ENCODE measurements at places on chromosomes 11 and 22.

GRCh38 chr22:42468841-42469240 is 36.6 kb upstream of the NFAM1 start:
- DNase-seq: no peak

GRCh38 chr11:32326522-32326921 is 108.8 kb downstream of the WT1 start:
- DNase-seq: no peak

DNA sequence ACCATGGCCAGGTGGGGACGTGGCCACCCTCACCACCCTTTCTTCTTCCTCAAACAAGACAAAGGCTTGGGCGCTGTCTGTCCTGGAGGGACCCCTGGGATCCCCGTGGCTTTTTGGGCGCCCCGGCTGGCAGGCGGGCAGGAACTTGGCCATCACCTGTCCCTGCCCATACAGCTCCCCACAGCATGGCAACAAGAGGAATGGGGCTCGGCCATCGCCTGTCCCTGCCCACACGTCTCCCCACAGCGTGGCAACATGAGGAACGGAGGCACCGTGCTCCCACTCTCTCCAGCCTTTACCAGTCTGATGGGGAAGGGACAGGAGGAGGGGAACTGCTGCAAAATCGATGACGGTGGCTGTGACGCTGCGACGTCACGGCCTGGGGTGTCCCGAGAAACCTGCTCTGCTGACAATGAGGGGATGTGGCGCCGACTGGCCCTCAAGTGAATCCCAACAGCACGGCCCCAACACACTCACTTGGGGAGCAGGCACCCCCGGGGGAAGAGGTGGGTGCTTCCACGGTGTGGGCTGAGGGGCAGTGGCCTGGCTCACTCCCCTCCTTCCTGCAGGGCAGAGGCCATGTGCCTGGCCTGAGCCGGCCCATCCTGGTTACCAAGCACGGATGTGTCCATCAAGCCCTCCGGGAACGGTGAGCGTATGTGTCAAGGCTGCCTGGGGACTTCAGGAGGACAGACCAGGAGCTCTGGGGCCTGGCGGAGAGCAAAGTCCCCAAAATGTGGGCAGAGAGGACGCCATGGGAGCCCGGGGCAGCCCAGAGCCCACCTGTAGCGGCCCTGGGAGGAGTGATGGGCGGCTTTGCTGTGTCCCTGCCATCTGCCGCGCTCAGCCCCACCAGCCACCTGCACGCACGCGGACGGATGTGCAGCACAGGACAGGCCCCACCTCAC is 30.4 kb downstream of the TOLLIP start:
- no peak for DNase-seq

GRCh38 chr11:12397931-12398334 is 20.6 kb downstream of the PARVA start:
- peak; percentile 74 for DNase-seq

GRCh38 chr11:87263264-87263838 is 225.6 kb downstream of the TMEM135 start:
- DNase-seq: no peak

GRCh38 chr11:76798202-76798581 is 15.0 kb downstream of the TSKU start:
- DNase-seq: no peak

- DNase-seq: no peak
Measured at GRCh38 chr11:22581354-22582150, 44.1 kb downstream of the FANCF start.

DNA sequence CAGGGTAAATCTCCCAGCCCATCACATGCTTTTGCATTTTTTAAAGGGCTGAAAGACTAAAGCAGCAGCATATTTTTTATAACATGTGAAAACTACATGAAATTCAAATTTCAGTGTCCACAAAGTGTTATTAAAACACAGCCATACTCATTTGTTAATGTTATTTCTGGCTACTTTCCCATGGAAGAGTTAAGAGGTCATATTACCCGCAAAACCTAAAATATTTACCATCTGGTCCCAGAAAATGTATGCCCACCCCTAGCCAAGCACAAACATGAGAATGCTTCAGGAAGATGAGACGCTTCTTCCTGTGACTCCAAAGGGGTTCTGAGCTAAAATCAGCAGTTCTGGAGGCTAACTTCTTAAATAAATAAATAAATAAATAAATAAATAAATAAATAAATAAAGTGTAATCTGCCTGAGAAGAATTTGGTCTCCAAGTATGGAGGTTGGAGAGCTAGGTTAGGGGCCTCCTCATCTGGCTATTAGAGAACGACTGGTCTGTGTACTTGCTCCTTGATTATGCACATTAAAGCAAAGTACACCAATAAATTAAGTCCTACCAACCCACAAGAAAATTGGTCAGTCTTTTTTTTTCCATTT is 9.7 kb downstream of the IMMP1L start:
- no peak for DNase-seq

DNA sequence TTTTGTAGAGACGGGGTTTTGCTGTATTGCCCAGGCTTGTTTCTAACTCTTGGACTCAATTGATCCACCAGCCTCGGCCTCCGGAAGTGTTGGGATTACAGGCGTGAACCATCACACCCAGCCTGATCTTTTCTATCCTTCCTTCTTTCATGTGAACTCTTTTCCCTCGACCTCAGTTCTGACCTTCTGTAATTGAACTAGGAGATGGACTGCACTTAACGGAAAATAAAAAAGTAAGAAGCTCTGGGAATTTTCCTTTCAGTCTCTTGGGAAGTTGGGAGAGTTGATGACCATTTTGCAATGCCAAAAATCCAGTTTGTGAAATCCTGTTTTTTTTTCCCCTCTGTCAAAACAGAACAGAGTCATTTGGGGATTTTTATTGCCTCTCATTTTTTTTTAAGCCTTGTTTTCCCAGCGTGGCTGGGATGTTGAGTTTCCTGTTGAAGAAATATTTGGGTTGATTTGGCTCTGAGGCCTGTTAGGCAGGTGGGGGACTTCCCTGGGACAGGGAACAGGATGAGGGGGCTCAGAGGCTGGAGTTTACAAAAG is 26.9 kb upstream of the CYB5R3 start:
- DNase-seq: no peak

DNA sequence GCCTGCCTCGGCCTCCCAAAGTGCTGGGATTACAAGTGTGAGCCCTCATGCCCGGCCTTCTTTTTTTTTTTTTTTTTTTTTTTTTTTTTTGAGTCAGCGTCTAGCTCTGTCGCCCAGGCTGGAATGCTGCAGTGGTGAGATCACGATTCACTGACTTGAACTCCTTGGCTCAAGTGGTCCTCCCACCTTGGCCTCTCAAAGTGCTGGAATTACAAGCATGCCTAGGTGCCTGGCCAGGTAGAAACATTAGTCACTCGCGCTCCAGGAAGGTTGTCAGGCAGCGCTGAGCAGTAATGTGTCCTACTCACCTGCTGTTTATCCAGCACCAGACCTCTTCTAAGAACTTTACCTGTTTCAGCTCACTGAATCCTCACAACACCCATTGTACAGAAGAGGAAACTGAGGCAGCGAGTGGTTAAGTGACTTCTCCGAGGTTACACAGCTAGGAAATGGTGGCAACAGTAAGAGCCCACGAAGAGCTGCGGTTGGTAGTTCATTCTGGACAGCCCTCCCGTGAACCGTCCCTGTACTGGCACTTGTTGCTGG is 496 bp upstream of the CST6 start:
- peak; percentile 77 for DNase-seq

DNA sequence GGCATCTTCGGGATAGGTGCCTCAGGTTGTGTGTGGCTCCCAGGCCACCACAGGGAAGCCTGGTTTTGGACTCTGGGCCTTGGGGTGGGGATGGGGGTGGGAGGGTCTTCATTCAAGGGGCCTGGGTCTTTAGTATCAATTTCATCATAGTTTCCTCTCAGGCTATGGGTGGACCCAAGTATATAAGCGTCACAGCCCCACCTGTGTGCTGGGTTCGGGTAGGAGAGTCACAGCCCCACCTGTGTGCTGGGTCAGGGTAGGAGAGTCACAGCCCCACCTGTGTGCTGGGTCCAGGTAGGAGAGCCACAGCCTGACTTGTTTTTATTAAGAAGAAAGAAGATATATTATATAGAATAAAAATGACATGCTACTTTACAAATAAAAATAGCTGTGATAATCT is 422.1 kb downstream of the BRD1 start:
- no peak for DNase-seq

- peak; percentile 48 for DNase-seq
Measured at GRCh38 chr11:35907648-35908431, 36.0 kb upstream of the LDLRAD3 start.

DNA sequence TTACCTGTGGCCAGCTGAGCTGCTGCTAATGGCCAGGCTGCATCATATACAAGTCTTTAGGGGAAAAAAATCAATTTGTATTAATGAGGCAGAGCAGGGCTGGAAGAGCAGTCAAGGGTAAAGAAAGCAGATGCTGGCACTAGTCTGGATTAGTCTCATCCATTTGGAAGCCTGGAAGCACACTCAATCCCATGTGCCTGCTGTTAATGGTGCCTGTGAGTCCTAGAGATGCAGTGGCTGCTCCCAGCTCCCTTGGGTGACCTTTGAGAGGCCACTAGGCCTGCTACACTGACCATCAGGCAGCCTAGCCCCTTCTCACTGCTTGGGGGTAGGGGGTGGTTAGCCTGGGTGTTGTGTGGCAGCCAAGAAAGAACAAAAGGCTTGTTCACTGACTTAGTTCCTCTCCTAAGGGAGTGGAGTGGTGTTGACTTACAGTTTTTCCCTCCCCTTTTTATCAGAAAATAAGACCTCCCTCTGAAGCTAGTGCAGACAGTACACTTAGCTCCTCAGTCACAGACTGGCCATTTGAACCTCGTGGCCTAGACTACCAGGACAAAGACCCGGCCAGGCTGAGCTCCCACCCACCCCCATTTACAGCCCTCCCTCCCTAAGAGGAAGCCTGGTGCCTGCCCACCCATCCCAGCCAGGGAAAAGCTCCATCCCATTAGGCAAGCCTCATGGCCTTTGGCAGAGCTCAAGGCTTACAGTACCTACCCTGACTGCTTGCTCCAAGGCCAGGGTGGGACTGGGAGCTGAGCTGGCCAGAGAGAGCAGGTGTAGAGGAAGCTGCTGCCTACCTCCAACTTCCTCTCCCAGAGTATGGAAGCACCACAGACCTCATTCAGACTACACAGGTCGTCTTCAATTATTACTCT is 7.8 kb downstream of the PIK3IP1 start:
- DNase-seq: no peak

DNA sequence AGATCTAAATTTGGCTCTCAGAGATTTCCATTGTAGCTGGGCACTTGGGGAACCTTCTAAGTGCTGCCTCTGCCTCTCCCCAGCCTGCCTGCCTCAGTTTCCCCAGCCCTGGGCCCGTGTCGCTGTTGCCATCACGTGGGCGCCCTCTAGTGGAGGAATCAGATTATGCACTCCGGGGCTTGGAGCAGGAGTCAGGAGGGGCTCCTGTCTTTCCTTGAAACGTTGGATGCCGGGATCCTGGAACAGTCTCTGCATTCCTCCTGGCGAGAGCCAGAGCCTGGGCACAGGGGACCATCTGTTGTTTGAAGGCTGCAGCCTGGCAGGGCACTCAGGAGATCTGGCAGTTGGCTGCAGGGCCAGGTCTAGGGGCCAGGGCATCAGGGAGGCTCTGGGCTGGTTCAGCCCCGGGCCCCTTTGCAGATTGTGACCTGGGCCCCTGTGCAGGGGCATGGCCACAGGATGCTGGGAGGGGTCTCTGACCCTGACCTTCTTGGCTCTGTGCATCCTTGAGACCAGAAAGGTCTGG is 71.6 kb downstream of the LRP5 start:
- DNase-seq: peak; percentile 76

DNA sequence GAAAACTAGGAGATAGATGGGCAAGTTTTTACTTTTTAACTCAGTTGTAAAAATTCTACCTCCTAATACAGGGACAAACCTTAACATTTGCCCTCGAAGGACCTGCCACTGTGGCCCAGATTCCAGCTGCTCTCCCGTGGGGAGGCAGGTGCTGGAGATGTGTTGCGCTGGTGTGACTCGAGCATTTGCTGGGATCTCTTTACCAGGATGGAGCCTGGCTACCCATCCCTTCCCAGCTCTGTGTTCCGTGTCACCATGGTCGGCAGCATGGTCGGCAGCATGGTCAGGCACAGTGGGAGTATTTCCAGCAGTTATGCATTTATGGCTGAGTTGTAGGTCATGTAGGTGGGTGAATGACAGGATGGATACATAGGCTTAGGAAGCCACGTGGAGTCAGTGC is 41.1 kb downstream of the OTOG start:
- DNase-seq: no peak

DNA sequence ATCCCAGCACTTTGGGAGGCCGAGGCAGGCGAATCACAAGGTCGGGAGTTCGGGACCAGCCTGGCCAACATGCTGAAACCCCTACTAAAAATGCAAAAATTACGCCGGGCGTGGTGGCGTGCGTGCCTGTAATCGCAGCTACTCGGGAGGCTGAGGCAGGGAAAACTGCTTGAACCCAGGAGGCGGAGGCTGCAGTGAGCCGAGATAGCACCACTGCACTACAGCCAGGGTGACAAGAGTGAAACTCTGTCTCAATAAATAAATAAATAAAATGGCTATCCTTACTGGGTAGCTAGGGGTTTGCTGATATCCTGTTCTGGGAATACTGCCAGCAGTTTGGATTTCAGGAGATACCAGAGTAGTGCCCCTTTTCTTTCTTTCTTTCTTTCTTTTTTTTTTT is 2.4 kb upstream of the RBM14 start:
- no peak for DNase-seq

DNA sequence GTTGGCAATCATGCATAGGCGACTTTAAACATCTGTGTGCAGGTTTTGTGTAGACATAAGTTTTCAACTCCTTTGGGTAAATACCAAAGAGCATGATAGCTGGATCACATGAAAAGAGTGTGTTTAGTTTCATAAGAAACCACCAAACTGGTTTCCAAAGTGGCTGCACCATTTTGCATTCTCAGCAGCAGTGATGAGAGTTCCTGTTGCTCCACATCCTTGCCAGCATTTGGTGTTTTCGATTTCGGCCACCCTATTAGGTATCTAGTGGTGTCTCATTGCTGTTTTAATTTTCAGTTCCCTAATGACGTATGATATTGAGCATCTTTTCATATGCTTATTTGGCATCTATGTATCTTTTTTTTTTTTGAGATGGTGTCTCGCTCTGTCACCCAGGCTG is 62.8 kb upstream of the CCND1 start:
- DNase-seq: no peak

GRCh38 chr11:75431533-75432525 is 1.2 kb downstream of the KLHL35 start:
- DNase-seq: no peak

DNA sequence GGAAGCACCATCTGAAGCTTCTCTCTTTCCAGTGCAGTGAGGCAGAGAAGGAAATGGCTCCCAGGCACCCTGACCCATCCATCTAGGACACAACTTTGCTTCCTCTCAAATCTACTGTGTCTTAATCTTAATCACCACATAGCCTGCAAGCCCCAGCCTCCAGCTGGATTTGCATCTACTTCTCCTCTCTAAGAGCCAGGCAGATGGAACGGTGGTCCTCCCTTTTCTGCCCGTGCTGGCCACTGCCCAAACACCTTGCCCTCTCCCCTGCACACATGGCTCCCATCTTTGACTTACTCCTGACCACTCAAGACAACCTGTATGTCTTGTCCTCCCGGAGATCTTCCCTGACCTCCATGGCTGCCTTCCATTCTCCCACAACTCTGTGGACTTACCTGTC is 7.4 kb downstream of the MS4A10 start:
- no peak for DNase-seq

GRCh38 chr22:21856868-21857267 is 10.6 kb downstream of the MAPK1 start:
- no peak for DNase-seq

GRCh38 chr11:83726316-83726715 is 440.1 kb upstream of the CCDC90B start:
- no peak for DNase-seq

GRCh38 chr11:18633256-18634139 is 644 bp downstream of the SPTY2D1 start:
- DNase-seq: peak; percentile 5
